Neural crest cell (in vitro differentiated cells): ENCODE measurements at places on chromosomes 4 and X. TPM values are rescaled to one million over a fixed set of nuclear protein-coding genes. Genes with fewer than 3 reads are reported as not detected.

The NDP gene
- 4.2 and 4.3 TPM in 2 replicates for total RNA-seq

GRCh38 chr4:87895964-87896621, 63.3 kb downstream of the MEPE start:
- no peak for DNase-seq
- H3K4me1 ChIP-seq: peaks cover 15% of the 10 kb centered on the region
- H3K4me3 ChIP-seq: no peak overlapping the region
- H3K27me3 ChIP-seq: no peaks in the 10 kb centered on the region
- peak overlapping the region; percentile 72 for H3K27ac ChIP-seq
- H3K36me3 ChIP-seq: peaks cover 11% of the 10 kb centered on the region

GRCh38 chrX:39710776-39711175, 387.0 kb downstream of the BCOR start:
- H3K4me3 ChIP-seq: no peak overlapping the region
- H3K4me1 ChIP-seq: peaks cover 1% of the 10 kb centered on the region
- H3K27me3 ChIP-seq: no peaks in the 10 kb centered on the region

DNA sequence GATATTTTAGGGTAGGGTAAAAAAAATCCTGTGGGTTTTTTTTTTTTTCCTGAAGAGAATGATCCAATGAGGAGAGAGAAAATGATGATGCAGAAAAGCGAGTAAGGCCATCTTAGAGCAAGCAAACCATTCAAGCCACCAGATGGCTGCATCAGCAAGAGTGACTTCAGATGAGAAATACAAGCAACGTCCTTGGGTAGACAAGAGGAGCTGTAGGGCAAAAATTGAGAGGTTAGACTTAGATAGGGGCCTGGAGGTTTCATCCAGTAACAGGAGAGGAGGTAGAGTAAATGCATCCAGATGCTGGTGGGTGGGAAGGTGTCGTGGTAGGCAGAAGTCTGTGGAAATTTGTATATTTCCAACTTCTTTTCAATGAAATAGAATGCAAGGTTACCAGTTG, 14.6 kb downstream of the FTHL17 start:
- H3K36me3 ChIP-seq: no peaks in the 10 kb centered on the region
- H3K4me1 ChIP-seq: no peaks in the 10 kb centered on the region
- no peak for DNase-seq
- no peak overlapping the region for H3K4me3 ChIP-seq
- no peaks in the 10 kb centered on the region for H3K27me3 ChIP-seq
- H3K27ac ChIP-seq: no peak overlapping the region
